ENCODE measurements at places on chromosomes 7 and 10.
A peak's percentile ranks its signal among the peaks of the same experiment; 100 is the strongest.

- no peak for DNase-seq
Measured at GRCh38 chr7:113730309-113730955, 188.4 kb downstream of the PPP1R3A start.

GRCh38 chr10:52652431-52653262 lies 119.9 kb downstream of the MBL2 start:
- DNase-seq, result peak; percentile 18

DNA sequence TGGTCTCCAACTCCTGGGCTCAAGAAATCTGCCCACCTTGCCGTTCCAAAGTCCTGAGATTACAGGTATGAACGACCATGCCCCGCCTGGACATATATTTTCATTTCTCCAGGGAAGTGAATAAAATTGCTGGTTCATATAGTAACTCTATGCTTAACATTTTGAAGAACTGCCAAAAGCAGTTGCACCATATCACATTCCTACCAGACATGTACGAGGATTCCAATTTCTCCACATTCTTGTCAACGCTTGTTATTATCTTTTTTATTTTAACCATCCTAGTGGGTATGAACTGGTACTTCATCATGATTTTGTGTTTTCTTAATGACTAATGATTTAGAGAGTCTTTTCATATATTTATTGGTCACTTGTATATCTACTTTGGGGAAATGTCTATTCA lies 21.9 kb upstream of the CPN1 start:
- no peak for DNase-seq

GRCh38 chr7:106486331-106486730 lies 174.6 kb downstream of the CCDC71L start:
- DNase-seq, result no peak

DNA sequence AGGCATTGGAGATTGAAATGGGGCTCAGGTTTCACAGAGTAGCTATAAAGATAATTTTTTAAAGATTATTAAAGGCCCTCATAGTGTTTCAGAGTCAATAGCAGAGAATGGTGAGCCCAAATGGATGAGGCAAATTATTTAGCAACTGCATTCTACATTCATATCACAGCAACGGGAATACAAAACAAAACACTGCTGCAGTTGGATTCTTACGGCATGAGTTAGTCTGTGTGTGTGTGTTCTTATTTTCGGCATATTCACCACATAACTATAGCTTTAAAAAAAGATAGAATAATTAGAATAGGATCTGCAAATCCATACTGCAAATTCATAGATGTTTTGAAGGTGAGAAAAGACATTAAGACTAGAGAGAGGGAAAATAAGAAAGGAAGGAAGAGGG lies 66.0 kb downstream of the SUGCT start:
- DNase-seq, result no peak

- no peak for DNase-seq
Measured at GRCh38 chr10:121531076-121531829, 67.0 kb downstream of the FGFR2 start.

GRCh38 chr7:110612680-110613079 lies 478.2 kb upstream of the LRRN3 start:
- no peak for DNase-seq

DNA sequence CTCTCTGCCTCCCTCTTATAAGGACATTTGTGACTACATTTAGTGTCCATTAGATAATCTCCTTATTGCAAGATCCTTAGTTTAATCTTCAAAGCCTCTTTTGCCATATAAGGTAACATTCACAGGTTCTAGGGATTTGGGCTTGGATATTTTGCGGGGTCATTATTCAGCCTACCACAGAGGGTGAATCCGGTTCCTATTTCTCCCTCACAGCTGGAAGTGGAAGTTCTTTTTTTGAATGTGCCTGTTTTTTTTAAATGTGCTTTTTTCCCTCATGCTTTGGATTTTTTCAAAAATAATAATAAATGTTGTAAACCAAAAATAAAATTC lies 17.1 kb upstream of the FAM221A start:
- no peak for DNase-seq

DNA sequence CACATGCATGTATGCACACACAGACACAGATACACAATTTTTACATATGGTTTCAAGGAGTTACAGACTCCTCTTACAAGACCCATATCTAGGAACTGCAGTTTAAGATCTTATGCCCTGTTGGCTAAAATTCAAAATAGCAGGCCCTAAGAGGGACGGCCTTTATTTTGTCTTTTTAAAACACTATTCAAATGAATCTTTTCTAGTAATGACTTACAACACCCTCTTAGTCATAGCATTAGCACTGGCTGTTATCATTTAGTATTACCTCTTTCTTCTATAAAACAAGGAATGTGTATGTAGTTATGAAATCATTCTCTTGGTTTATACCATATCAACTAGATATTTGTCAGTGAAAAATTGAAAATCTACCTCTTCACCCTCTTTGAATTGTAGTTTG lies 15.3 kb downstream of the PAPSS2 start:
- DNase-seq, result no peak

DNA sequence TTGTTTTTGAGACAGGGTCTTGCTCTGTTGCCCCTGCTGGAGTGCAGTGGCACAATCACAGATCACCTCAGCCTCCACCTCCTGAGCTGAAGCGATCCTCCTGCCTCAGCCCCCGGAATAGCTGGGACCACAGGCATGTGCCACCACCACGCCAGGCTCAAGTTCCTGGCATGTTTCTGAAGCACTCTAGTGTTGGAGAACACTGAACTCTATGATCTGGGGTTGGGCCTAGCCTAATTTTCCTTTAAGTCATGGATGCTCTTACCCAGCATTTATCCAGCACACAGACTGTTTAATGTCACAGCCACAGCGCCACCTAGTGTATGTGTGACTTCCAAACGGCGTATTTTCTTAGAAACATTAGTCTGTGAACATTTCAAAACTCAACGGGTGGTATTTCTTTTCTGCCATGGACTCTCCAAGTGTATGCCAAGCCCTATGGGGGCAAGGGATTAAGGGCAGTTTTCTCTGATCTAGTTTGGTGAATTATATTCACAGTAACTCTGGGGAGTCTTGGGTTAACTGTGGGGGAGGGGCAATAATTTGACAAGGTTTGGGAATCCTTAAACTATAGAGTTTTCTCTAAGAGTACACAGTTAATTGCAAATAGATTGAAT lies 91.8 kb downstream of the CREM start:
- peak; percentile 51 for DNase-seq

DNA sequence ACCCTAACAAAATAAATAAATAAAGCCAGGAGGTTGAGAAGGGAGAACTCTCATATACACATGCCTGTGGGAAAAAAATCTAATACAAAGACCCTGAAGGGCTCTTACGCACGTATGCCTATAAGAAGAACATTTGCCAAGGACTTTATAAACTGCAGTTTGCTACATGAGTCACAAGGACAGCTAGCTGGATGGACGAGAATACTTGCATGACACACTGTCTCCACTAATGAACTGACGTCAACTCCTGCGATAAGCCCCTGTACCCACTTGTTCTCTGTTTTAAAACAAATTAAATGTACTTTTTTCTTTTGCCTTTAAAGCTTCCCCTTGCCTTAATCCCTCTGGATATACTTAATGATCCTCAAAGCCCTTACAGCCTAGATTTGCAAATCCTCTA lies 374.6 kb upstream of the GHITM start:
- DNase-seq, result no peak

- no peak for DNase-seq
Measured at GRCh38 chr7:2530071-2530987, 10.8 kb downstream of the LFNG start.

GRCh38 chr10:2908851-2909630 lies 158.3 kb upstream of the PFKP start:
- no peak for DNase-seq

DNA sequence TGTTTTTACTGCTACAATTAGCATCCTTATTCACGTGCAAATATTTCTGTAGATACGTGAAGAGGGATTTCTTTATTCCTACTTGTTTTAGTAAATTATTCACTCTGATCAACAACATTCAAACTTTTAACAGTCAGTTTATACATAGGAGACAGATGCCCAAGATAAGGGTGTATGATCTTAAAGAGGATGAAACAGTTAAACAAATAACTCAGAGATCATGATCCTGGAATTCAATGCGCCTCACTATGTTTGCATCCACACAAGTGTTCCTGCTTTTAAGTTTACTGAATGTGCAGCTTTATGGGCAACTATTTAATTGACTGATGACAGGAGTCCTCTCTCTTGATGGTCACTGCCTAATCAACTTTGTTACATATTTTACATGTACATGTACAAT lies 394.8 kb downstream of the PARD3 start:
- DNase-seq, result no peak

DNA sequence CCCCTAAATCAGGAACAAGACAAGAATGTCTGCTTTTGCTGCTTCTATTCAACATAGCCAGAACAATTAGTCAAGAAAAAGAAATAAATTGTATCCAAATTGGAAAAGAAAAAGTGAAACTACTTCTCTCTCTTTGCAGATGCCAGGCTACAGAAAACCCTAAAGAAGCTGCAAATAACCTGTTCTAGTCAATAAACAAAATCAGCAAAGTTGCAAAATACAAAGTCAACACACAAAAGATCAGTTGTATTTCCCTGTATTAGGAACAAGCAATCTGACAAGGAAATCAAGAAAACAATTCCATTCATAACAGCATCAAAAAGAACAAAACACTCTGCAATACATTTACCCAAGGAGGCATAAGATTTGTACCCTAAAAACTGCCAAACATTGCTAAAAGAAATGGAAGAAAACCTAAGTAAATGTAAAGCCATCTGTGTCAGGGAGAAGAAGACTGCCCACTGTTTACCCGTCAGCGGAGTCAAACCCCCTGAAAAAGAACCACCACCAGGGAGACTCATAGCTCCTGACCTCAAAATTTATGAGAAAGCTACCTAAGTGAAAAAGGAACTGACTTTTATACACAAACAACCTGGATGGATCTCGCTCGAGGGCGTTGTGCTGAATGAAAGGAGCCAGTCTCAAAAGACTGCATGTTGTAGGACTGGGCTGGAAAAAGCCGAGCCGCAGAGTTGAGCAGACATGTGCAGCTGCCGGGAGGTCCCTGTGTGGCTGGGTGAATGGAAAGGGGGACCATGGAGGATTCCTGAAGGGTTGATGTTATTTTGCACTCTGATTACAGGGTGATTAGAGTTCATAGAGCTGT lies 263.1 kb downstream of the MAD1L1 start:
- DNase-seq, result no peak
